ENCODE measurements at places on chromosomes 4 and X.

DNA sequence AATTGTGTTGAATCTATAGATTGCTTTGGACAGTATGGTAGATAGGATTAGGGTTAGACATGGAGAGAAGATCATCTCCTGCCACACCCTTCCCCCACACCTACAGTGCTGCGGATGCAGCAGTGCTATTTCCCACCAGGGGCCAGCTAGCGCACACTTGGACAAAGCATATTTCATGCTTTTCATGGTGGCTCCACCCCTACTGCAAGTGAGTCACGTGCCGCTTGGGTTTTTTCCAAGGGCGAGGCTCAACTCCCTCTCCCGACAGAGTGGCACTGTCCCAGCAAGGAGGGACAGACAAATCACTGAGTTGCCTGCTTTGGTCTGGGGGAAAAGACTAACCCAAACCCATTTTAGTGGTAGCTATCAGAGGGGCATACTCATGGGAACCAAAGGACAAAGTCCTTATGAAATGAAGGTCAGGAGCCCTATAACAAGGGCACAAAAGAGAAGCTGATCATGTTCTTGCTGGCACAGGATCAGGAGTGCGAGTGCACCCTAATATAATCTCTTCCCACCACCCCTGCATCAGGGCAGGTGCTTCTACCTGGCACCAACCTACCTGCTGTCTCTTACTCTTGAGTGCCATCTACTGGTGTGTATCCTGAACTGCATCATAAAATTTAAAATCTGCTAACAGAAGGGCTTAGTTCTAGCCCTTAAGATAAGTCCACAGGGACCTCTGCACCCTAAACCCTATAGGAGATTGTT is 55.1 kb upstream of the PGAM4 start:
- no peak for DNase-seq

GRCh38 chr4:123255971-123256370 is 140.6 kb upstream of the SPRY1 start:
- no peak for DNase-seq

DNA sequence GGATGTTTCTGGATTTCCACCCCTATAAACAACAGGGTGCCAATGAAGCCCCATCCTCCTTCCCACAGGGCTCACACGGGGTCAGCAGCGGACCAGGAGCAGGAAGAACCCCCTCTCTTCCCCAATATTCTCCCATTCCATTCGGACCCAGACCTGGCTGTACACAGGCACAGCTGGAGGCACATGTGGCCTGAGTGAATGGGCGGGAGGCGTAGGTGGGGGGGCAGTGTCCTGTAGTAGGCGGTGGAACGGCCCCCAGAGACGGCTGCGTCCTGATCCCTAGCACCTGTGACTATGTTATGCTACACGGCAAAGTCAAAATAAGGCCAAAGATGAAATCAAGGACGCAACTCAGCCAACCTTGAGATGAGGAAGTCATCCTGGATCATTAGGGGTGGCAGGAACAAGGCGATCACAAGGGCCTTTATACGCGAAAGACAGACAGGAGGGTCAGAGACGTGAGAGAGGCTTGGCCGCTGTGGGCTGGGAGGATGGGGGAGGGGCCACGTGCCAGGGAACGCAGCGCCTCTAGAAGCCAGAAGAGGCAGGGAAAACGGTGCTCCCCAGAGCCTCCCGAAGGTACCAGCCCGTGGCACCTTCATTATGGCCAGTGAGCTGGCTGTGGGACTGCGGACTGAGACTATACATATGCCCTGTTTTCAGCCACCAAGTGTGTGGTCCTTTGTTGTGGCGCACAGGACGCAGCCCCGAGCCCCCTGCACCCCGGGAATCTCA is 75.6 kb downstream of the WFS1 start:
- DNase-seq = no peak

- no peak for DNase-seq
Measured at GRCh38 chr4:121148000-121148399, 16.1 kb downstream of the TNIP3 start.

- DNase-seq = no peak
Measured at GRCh38 chr4:159062381-159062780, 40.5 kb upstream of the RAPGEF2 start.

DNA sequence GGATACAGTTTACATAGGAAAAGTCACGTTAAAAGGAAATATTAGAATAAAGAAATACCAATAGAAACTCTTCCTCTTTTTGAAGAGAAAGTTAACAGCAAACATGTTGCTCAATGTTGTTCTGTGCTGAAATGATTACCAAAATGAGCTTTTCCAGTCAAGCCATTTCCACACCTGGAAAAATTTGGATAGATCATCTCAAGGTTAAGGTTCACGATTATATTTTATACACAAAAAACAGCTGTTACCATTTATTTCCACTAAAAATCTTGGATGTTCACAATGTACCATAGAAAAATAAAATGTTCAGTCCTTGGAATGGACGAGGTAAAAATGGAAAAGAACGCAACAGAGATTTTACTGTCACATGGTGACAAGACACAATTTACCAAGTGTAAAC is 218.7 kb downstream of the SCFD2 start:
- no peak for DNase-seq

DNA sequence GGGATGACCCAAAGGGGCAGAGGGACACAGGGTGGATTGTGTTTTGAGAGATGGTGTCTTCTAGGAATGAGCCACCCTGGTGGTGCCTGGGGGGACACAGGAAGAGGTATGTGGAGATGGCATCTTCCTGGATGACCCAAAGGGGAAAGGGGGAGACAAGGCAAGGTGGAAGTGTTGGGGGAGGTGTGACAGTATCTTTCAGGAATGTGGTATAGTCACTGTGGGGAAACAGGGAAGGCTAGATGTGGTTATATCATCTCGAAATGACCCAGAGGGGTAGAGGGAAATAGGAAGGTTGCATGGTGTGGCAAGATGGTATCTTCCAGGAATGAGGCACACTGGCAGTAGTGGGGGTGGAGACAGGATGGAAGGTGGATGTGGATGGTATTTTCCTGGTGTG is 62.9 kb downstream of the MAOA start:
- DNase-seq = no peak

GRCh38 chrX:85244450-85245211 is 840 bp downstream of the ZNF711 start:
- no peak for DNase-seq

- DNase-seq = no peak
Measured at GRCh38 chr4:155208258-155209054, at the start of gene NPY2R. TSS of gene NPY2R (plus strand) at chr4:155208636. CDS start at chr4:155213940, 5,304 bp downstream.

DNA sequence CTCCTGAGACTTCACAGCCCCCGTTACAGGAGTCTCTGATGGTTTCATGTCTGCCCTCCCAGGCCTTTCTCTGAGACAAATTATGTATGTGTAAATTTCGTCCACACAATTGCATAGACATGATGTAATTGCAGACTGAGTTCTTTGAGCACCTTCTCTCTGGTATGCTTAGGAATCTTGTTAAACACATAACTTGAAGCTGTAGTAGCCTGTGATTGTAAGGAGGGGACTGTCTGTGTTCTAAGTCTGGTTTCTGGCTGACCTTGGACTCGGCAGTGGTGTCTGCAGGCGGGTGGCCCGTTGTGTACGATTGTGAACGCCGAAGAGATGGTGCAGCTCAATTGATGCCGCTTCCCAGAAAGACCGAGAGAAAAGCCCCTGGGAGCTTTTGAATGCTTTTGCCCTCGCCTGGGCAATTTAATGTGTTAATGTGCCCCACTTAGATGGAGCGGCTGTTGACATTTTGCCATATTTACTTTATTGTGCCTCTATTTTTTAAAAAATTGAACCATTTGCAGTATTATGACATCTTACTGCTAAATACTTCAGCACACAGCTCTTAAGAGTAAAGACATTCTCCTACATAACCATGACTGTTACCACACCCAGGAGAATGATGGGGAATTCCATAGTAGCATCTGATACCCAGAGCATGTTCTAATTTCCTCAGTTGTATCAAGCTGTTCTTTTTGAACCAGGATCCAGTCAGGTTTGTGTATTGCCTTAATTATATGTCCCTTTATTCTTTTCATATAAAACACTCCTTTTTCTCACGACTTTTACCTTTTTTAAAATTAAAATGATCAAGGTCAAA is 58.4 kb upstream of the TADA2B start:
- no peak for DNase-seq

DNA sequence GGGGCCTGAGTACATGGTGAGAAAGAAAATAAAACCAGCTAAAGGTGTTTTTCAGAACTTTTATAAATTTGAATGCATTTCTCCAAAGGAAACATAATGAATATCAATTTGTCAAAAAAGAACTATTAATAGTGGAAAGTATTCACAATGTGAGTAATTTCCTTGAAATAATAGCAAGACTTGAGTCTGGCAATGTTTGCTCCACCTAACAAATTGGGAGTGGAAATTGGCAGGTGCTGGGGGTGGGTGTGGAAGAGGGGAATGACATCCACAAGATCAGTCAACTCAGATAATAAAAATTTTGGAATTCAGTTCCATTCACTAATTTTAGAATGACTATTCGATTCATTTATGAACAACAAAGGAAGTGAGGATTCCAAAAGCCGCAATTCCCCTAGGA is 884.8 kb upstream of the SLIT2 start:
- DNase-seq = no peak

- DNase-seq = no peak
Measured at GRCh38 chrX:458631-459061, 71.9 kb upstream of the PPP2R3B start.

DNA sequence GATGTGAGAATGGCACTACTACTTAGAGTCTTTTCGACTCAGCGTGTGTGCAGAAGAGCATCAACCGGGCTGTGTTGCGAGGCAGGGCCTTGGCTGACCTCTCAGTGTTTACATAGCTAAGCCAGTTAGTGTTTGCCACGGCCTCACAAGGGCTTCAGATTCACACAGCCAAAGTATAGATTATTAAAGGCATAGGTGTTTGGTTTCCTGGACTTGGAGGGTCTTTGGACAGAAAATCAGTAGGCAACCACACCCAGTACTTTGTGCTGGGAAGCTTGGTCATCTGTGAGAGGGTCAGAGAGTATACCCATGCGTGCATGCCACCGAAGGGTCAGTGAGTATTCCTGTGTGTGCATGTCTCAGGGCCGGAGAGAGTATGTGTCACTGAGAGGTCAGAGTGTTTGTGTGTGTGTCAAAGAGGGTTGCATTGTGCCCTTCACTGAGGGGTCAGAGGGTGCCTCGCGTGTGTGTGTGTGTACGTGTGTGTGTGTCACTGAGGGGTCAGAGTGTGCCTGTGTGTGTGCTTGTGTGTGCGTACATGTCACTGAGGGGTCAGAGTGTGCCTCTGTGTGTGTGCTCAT is 69.7 kb upstream of the MSANTD1 start:
- DNase-seq = no peak

- no peak for DNase-seq
Measured at GRCh38 chr4:95215043-95215442, 333.7 kb downstream of the UNC5C start.

DNA sequence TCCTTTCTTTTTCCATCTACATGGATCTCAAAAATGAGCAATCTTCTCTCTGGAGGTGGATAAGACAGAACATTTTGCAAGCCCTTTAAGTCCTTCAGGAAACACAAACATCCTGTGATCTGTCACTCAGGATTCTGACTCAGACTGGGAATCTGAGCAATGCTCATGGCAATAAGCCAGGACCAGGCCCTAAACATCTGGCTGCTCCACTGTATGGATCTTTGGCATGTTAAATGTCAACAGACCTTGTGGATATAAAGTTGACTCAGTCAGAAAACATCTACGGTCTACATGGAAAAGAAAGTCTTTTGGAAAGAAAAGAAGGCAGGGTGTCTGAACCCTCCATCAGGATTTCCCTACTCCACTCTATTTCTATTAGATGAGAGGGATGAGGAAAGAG is 17.8 kb upstream of the CHIC2 start:
- no peak for DNase-seq

DNA sequence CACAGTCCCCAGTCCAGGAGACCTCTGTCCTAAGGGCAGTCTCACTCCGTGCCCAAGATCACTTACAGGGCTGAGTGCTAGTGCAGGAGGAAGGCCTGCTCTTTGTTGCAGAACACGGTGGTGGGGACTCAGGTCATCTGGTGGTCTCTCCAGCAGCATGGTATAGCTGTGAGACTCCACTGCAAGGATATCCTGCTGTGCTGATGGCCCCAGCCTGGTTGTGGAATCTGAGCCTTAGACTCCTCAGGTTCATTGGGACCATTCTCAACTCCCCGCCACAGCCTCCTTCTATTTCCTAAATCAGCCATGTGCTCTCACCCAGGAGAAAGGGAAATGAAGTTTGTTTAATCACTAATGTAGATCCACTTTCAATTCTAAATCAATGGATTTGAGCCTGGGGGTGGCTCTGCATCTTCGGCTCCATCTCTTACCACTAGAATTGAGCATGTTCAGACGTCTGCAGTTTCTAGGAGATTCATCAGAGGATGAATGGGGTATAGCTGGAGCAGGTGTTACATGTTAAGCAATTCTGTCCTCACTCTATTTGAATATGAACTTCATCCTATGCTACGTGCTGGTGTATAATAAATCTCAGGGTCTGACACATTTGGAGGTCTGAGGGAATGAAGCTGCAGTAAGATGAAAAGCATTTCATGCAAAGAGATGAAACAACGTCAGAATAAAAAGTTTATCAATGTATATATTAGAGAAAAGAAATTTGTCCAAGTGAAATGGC is 189.2 kb downstream of the MGST2 start:
- no peak for DNase-seq

DNA sequence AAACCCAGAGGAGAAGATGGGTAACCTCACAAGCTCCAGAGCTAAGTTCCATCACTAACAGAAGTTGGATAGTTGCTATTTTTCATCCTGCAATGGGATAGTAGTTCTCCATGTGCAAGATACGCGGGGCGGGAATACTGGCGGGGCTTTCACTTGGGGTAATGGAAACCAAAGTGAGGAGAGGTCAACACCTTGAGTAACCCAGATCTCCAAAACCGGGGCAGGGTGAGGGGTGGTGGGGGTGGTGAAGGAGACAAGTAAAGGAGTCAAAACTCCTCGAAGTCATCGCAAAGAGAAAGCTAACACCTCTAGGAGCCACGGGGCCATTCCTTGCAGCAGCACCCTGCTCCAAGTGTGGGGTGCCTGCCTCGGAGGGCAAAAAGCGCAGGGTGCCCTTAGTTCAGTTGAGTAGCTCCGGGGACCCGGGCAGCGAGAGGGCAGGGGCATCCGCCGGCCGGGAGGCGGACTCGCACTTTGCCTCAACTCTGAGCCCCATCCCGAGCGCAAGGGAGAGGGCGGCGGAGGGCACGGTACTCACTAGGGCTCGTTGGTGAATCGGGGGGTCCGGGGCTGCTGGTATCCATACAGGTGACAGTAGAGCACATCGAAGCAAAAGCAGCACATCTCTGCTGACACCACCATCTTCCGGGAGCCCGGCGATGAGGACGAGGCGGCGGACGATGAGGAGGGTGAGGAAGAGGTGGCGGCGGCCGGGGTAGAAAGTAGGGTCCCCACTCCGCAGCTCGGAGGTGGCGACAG is 645 bp downstream of the AMMECR1 start:
- DNase-seq = no peak

DNA sequence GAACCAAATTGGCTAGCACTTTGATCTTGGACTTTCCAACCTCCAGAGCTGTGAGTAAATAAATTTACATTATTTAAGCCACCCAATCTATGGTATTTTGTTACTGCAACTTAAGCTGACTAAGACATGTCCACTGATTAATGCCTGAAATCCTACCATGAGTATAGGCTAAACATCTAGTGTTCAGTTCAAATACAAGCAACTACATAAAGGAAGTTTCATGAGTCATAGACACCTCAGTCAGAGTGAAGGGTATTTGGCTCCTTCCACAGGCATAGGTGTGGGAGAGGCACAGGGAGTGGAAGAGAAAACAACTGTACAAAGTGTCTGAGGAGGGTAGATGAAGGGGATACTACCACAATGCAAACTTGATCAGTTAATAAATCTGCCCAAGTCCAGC is 35.5 kb upstream of the PCDH19 start:
- DNase-seq = no peak

All from esophagus squamous epithelium (tissue), 5 donors.